ENCODE measurements at places on chromosomes 5 and 9.

DNA sequence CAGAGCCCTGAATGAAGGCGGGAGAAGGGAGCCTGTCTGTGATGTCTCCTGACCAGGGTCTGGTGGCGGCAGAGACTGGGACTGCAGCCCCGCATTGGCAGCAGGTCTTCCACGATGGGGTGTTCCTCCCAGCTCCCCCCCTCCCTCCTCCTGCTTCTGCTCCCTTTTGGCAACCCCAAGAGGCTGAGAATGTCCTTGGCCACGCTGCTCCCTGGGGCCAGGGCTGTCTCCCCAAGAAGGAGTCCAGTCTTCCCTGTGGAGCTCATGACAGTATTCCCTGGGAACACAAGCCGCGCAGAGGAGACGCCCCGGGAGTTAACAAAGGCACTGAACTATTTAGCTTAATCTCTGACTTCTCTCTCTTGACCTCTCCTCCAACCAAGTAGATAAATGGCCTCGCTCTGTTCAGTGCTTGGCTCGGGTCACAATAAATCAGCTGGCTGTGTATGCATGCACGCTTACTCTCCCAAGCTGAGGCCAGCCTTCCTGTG is 84.0 kb upstream of the NEURL1B start:
- no peak for DNase-seq

- DNase-seq: no peak
Measured at GRCh38 chr5:67146574-67146973, 50.0 kb downstream of the CD180 start.

DNA sequence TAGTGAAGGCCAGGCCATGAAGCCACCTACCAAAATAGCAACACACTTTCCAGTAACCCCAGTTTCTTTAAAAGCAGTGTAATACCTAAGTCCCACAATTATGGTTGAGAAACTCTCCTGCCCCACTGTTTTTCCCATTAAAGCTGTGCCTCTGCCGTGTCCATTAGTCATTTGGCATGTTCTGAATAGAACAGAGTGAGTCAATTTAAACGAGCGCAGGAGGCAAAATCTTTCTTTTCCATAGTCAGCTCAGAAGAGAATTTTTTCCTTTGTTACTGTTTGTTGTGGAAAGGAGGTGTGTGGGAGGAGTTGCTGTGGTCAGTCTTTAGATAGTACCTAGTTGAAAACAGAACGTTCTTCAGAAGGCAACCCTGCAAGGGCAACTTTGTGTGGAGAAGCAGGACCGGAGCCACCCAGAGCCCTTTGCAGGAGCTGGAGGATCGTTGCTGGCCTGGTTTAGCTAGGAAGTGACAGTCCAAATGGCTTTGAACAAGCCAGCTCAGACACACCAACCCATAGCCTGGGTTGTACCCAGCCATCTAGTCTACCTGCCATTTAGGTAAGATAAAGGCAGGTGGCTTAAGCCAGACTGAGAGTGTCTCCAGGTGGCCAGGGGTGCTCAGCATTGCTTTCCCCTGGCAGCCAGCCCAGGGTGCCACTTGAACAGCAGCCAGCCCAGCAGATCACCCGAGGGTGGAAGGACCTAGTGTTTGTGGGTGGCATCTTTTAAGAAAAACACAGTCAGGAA is 30.4 kb downstream of the GADD45G start:
- peak; percentile 8 for DNase-seq

DNA sequence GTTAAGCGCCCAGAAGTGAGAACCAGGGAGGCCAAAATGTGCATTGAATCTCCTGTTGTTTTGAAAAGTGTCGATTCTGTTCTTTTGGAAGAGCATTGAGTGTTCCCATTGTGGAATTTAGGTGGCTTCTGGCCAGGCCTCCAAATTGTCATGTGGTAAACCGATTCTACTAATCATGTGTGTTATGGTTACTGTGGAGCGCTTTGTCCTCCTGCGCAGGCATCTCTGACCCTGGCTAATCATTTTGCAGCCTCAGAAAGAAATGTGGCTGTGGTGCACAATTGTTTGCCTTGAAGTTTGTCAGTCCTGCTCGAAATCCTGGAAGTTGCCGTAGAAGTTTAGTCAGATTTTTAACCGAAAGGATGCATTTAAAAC is 121.3 kb downstream of the RASGRF2 start:
- no peak for DNase-seq

DNA sequence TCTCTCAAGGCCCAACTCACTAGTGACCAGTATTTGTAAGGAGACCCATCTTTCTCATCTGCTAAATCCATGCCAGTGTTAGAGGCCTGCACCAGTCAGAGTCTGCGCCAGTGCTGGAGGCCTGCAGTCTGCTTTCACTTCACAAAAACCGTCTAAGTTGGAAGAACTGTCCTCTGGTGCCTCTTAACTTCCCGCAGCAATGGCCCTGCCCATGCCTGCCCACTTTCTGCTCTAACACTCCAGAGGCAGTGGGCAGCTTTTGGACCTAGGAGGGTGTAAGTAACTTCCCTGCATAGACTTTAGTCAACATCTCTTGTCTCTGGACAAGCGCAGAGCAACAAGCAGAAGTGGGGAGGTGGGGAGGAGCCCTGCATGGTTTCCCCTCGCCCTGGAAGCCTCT is 152.9 kb downstream of the AUH start:
- DNase-seq: no peak

DNA sequence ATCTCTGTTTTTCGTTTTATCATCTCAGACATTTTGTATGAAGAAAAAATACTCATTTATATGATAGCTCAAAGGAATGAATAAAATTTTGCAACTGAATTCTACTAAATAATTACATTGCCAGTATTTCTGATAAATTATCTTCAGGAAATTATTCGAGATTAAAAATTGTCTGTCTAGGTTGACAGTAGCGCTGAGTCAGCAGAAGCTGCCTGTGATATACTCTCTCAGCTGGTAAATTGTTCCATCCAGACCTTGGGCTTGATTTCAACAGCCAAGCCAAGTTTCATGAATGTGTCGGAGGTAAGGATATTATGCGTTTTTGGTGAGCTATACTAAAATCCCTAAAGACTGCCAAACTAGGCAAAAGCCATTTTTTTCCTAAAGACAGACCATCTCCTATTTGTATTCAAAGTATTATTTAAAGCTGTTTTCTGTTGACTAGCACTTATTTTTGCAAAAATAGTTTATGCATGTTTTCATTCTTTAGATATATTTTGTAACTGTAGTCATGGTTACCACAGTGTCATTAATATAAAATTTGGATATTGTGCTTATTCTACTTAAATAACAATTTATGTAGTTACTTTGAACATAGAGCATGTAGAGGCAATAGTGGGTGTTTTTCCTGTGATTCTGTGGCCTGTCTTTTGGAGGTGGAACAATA is 17.4 kb downstream of the LECT2 start:
- no peak for DNase-seq

DNA sequence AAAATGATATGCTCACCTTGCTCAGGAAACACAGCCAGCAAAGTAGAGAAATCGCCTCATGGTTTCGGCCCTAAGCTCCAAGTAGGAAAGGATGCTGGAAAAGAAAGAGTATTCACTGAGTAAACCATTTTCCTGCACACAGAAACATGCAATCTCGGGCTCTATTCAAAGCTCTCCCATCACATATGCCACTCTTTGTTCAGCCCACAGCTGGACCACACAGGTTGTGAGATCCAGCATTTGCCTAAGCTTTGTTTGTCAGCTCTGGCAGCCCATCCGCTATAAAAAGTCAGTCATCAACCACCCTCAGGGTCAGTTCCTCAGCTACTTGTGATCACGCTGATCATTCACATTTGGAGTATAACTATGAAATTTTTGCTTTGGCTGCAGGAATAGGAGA is 96.5 kb upstream of the SMARCA2 start:
- no peak for DNase-seq

DNA sequence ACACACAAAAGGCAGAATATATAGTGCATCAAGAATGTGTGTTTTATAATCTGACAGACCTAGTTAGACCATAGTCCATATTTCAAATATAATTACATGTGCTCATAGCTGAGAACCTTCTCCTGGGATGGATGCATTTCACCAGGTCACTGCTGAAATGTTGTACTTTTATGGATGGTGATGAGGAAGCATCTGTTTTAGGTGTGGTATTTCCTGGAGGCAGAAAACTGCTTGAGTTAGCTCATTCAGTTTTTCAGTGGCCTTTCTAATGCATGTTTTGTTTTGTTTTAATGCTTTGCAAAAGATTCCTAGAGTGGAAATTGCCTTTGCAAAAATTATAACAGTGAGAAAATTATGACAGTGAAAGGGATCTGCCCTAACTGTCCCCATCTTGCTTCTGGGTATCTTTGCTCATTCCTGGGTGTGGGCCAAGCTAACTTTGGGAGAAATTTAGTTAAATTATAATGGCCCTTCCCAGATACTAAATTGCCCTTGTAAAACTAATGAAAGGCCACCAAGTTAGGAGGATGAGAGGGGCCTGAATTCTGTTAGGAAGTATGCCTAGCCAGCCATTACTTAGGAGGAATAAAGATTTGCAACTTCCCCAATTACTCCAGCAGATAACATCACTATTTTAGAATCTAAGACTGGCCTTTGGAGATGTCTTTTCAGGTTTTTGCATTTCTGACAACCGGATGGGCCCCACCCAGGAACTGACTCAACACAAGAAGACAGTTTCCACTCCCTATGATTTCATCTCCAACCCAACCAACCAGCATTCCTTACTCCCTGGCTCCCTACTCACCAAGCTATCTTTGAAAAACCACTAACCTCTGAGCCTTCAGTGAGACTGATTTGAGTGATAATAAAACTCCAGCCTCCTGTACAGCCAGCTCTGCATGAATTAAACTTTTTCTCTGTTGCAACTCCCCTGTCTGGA is 7.0 kb upstream of the IL12B start:
- DNase-seq: no peak

DNA sequence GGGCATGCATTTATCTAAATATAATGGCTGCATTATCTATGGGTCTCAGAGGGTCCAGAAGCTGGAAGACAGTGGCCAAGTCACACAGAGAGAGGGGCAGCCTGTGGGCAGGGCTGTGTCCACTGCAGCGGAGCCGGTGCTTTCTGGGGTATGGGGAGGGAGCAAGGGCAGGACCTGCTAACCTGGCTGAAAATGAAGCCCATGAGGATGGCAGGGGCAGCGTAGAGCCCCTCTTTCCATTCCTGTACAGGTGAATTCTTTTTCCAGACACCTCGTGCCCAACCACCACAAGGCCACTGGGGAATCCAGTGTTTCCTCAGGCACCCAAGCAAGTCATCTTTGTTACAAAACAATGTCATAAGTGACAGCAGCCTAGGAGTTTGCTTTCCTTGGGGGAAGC is 305.9 kb upstream of the IRX4 start:
- no peak for DNase-seq

GRCh38 chr9:88075966-88076285 is 62.3 kb downstream of the SPATA31C2 start:
- DNase-seq: no peak

DNA sequence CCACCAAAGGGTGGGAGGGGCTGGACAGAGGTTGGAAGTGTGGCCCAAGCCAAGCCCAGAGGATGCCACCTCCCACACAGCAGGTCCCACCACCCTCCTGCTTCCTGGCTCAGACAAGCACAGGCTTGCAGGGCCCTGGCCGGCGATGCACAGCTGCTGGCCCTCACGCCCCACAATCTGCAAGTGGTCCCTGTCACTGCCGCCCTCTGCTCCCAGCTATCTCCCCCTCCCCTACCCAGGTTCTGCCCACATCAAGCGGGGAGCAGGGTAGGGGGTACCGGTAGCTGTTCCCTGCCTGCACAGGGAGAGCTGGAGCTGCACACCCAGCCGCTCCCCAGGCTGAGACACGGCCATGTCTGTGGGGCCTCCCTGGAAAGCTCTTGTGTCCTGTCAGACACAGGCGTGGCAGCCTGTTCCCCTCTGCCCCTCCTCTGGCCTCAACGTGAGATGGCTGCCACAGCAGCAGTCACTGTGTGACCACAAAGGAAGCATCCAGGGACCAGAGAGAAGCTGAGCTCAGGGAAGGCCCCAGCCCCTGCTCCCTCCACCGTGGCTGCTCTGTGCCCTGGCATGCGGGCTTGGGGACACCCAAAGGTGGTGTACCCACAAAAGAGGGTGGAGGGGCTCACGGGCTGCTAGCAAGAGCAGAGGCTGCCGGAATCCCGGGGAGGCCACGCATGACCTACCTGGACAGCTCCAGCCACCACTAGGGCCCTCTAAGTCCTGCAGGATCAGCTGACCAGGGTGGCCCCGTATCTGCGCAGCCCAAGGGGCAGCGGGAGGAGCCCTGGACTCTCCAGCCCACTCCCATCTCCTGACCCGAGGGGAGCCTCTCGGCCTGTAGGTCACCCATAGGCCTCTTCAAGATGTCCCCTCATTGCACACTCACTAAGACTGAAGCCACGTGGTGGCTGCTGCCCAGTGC is 10.9 kb upstream of the ZDHHC11 start:
- DNase-seq: no peak

- no peak for DNase-seq
Measured at GRCh38 chr9:73234008-73234360, 82.3 kb downstream of the ANXA1 start.

DNA sequence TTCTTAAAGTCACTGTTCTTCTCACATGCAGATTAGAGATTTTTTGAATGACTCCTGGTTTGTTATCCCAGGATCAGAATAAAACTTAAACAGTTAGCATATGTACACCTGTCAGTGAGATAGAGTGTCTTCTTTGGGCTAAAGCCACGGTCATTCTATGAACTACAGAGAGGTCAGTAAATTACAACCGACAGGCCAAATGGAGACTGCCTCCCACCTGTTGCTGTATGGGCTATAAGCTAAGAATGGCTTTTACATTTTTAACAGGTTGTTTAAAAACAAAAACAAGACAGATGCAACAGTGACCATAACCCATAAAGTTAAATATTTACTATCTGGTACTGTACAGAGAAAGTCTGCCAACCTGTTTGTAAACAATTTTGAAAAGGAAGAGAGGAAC is 125.7 kb downstream of the ELAVL2 start:
- DNase-seq: no peak

- DNase-seq: peak; percentile 15
Measured at GRCh38 chr5:107652839-107653607, 17.7 kb downstream of the EFNA5 start.

GRCh38 chr5:134175921-134176510 is 734 bp downstream of the SKP1 start:
- peak; percentile 44 for DNase-seq

GRCh38 chr5:40260361-40260760 is 419.4 kb upstream of the PTGER4 start:
- no peak for DNase-seq

GRCh38 chr9:131394464-131395156 is 724 bp downstream of the PRRC2B start:
- no peak for DNase-seq

GRCh38 chr5:5887833-5888232 is 465.4 kb downstream of the ICE1 start:
- DNase-seq: no peak

- DNase-seq: no peak
Measured at GRCh38 chr5:30581198-30581935, 612.1 kb upstream of the CDH6 start.

All from NCI-H146 (cell line).